Prostate gland (tissue), 2 donors: ENCODE measurements at places on chromosomes 7 and 10. TPM values are rescaled to one million over a fixed set of nuclear protein-coding genes. Genes with fewer than 3 reads are reported as not detected.

TMEM225B gene
- not detected for total RNA-seq

LEP gene
- not detected for total RNA-seq

ENTPD1 gene
- total RNA-seq: 7.0 TPM

ARMC3 gene
- total RNA-seq: 5.0 TPM

HECTD2 gene
- total RNA-seq: 18.7 TPM

MLXIPL gene
- 123 TPM for total RNA-seq

DNA sequence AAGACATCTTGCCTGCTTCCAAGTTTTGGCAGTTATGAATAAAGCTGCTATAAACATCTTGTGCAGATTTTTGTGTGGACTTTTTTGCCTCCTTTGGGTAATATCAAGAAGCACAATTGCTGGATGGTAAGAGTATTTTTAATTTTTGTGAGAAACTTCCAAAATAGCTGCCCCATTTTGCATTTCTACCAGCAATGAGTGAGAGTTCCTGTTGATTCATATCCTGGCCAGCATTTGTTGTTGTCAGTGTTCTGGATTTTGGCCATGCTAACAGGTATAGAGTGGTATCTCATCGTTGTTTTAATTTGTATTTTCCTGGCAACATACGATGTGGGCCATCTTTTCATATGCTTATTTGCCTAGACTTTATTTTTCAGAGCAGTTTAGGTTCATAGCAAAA is 53.9 kb downstream of the BTAF1 start:
- no peak for DNase-seq

DNA sequence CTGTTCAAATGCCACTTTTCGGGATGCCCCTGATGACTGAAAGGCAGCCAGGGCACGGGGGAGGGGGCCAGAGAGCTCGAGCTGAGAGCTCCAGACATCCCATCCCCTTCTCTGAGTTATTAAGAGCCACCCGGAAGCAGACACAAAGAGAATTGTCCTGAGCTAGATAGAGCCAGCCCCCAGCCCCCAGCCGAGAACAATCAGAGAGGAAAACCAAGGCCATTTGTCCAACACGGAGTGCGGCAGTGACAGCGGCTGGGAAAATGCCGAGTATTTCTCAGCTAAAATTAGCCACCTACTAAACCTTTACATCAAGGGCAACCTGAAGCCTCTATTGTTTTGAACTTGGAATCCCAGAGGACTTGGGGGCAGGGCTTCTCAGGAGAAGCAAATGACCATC is 51.0 kb downstream of the UNC5B start:
- no peak for DNase-seq

DNA sequence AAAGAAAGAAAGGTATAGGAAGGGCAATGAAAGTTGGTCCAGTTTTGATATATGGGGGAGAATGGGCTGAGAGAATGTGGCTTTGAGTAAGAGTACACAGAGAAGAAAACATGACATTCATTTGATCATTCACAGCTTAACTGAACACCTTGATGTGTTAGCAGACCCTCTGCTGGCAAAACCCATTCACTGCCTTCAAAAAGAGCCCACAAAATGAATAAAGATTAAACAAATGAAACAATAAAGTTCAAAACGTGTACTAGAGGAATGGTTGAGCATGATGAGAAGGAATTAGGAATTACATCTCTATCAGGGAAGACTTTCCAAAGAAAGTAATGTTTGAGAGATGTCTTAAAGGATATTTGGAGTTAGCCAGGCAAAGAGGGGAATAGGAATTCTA is 2.1 kb downstream of the WEE2 start:
- DNase-seq: no peak

- DNase-seq: peak; percentile 25
These were observed 1.7 kb upstream of the CTNNA3 start for GRCh38 chr10:67697724-67698131.

GRCh38 chr7:118054529-118054928 is 129.4 kb upstream of the LSM8 start:
- no peak for DNase-seq

- no peak for DNase-seq
These were observed 5.0 kb downstream of the AKR1B10 start for GRCh38 chr7:134532180-134532953.

DNA sequence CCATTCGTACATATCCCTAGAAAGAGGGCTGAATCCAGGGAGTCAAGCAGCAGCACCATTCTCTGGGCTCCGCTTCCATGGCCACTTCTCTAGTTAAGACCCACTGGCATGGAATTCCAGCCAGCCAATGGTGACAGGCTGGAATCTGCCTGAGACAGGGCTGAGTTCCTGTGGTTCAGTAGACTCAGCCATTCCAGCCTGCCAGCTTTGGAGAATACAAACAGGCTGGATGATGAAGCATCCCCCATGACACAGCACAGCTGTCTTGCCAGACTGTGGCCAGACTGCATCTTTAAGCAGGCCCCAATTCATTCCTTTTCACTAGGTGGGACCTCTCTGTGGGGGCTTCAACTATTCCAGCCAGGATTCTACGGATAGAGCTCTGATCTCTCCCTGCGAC is 329.6 kb downstream of the XPNPEP1 start:
- DNase-seq: no peak

GRCh38 chr10:60729106-60729505 is 49.2 kb upstream of the CDK1 start:
- no peak for DNase-seq
